ENCODE measurements at places on chromosomes 13 and 19.

DNA sequence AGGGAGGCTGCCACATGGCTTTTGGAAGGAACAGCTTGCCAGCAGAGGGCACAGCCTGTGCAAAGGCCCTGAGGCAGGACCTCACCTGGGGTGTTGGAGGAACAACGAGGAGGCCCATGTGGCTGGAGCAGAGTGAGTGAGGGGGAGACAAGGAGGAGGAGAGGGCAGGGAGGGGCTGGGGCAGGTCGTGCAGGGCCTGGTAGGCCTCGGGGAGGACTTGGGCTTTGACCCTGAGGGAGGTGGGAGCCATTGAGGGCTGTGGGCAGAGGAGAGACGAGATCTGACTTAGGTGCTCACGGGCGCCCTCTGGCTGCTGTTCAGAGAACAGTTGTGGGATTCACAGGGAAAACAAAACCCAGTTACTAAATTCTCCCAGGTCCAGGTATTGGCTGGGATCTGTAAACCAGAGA, 25.2 kb downstream of the ZNRF4 start:
- peak; percentile 3 for DNase-seq

DNA sequence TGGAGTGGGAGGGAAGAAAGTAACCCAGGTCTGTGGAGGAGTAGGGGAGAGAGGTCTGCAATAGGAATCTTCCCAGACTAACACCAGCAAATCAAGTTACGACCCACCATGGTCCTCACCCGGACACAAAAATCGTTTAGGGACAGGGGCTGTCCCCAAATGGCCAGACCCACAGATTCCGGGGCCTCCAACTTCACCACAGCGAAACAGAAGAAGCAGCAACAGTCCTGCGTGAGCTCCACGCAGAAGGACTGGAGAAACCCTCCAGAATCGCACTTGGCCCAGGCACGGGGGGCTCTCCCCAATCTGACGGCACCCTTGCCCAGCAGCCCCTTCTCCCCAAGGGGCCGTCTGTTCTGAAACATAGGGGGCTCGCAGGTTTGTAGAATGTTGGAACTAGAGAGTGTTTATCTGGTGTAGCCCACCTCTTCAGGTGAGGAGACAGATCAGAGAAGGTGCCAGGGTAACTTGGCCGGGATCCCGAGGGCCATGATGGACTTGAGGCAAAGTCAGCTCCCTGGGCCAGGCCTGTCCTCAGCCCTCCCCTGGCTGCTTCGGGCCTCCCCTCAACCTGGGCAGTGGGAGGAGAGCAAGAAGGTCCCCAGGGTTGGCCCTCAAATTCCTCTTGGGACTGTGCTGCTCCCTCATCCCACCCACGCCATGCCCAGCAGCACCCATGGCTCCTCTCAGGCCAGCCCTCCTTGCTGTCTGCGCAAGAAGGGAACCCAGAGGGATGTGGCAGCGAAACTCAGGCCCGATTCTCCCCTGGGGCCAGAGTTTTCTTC, 82.5 kb upstream of the GPR183 start:
- no peak for DNase-seq

GRCh38 chr13:62040078-62040477, 624.4 kb upstream of the PCDH20 start:
- DNase-seq, result no peak

DNA sequence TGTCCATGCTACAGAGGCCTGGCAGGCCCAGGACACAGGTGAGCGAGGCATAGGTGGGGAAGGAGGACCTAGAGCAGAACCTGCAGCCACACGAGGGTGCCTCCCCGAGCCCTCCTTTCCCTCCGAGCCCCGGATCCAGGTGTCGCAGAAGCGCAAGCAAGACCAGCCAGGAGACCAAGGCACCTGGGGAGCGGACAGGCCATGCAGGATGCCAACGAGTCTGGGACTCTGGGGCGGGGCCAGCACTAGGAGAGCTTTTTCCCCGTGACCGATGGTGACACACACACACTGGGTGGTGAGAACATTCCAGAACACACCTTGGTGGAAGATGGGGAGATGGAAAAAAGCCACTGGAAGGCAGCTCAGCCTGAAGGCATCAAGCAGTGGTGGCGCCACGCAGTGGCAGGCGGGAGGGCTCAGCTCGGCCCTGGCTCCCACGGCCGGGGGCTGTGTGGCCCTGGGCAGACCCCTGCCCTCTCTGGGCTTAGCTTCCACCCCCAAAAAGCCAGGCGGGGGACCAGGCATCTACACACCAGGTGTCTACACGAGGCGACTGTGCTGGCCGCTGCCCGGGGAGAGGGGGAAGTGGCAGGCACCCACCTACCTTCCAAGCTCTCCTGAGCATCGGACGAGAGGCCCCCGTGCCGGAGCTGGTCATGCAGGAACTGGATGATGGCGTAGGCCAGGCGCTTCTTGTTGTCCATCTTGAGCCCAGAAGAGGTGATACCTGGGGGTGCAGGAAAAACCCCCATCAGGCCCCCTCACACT, 14.5 kb downstream of the SGTA start:
- DNase-seq, result no peak

- DNase-seq, result no peak
Measured at GRCh38 chr19:39299404-39299803, 3.2 kb downstream of the IFNL1 start.

DNA sequence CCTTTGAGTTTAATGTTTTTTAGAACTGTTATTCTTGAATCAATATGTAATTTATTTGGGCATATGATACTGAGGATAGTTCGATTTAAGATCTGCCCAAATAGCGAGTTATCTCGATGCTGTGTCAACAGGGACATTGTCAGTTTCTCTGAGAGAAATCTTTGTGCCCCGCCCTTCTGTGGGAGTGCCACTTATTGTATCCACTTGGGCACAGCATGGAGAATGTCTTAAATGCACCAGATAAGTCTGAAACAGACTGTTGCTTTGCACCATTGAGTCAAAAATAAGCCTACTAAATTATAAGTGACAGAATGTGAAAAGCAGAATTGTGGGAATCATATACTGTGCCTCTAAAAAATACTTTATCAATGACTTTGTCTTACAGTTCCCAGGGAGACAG, 45.6 kb downstream of the RNASEH2B start:
- DNase-seq, result no peak

- no peak for DNase-seq
Measured at GRCh38 chr13:27336014-27336673, 65.5 kb downstream of the RASL11A start.

DNA sequence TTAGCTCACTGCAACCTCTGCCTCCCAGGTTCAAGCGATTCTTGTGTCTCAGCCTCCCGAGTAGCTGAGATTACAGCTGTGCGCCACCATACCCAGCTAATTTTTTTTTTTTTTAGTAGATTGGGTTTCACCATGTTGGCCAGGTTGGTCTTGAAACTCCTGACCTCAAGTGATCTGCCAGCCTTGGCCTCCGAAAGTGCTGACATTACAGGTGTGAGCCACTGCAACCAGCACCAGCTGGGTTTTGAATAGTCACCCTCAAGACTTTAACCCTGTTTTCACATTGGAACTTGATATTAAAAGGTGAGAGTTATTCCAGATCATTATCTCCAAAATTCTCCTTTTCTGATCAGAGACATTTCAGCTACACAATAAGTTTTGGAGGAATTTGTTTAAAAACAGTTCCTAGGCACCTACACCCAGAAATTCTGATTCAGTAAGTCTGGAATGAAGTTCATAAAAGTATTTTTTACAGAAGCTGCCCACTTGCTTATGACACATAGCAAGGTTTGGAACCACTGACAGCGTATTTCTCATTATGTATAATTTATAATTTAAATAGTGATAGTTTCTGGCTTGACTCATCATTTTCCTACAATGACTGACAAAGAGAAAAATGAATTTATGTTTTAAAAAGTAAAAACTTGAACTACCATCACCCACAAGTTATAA, 417.3 kb downstream of the DIAPH3 start:
- DNase-seq, result no peak

DNA sequence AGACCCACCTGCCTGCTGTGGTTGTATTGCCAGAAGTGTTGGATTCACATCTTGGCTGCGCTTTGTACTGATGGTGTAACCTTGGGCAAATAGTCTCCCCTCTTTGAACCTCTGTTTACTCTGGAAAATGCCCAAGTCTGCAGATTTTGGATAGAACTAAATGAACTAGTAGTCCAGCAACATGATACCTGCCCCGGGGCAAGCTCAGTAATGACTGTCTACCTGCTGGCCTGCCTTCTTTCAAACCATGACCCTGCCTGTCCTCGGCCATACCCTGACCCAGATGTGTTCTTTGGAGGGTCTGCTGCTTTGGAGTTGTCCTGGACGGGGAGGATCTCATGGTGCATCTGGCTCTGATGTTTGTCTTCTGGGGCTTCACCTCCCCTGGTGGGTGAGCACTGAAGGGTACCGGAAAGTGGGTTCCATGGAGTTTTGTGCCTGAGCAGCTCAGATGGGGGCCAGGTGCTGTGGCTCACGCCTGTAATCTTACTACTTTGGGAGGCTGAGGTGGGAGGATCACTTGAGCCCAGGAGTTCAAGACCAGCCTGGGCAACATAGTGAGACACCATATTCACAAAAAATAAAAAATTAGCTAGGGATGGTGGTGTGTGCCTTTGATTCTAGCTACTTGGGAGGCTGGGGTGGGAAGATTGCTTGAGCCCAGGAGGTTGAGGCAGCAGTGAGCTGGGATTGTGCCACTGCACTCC, 59.5 kb downstream of the TNFRSF19 start:
- DNase-seq, result no peak

GRCh38 chr13:109743706-109744453, 42.5 kb downstream of the IRS2 start:
- DNase-seq, result no peak

- no peak for DNase-seq
Measured at GRCh38 chr19:13003081-13003480, 7.8 kb downstream of the NFIX start.

GRCh38 chr19:2863816-2864215, 3.3 kb upstream of the ZNF556 start:
- DNase-seq, result no peak

DNA sequence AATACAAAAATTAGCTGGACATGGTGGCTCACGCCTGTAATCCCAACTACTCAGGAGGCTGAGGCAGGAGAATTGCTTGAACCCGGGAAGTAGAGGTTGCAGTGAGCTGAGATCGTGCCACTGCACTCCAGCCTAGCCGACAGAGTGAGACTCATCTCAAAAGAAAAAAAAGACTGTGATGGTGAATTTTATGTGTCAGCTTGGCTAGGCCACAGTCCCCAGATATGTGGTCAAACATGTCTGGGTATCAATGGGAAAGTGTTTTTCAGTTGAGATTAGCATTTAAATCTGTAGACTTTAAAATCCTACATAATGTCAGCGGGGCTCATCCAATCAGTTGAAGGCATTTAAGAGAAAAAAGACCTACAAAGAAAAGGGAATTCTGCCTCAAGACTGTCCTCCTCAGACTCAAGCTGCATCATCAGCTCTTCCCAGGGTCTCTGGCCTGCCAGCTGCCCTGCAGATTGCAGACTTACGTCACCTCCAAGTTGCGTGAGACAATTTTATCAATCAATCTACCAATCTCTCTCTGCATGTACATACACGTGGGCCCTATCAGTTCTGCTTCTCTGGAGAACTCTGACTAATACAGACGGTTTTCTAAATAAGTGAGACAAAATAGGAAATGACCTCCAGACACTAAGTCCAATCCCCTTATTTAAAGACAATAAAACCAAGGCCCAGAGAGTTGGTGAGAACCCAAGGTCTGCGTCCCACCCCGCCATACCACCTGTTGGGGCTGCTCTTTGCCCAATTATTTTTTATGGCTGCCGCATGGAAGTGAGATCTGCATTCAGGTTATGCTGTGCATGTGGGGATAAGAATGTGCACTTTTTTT, 99.2 kb downstream of the ABCC4 start:
- no peak for DNase-seq

DNA sequence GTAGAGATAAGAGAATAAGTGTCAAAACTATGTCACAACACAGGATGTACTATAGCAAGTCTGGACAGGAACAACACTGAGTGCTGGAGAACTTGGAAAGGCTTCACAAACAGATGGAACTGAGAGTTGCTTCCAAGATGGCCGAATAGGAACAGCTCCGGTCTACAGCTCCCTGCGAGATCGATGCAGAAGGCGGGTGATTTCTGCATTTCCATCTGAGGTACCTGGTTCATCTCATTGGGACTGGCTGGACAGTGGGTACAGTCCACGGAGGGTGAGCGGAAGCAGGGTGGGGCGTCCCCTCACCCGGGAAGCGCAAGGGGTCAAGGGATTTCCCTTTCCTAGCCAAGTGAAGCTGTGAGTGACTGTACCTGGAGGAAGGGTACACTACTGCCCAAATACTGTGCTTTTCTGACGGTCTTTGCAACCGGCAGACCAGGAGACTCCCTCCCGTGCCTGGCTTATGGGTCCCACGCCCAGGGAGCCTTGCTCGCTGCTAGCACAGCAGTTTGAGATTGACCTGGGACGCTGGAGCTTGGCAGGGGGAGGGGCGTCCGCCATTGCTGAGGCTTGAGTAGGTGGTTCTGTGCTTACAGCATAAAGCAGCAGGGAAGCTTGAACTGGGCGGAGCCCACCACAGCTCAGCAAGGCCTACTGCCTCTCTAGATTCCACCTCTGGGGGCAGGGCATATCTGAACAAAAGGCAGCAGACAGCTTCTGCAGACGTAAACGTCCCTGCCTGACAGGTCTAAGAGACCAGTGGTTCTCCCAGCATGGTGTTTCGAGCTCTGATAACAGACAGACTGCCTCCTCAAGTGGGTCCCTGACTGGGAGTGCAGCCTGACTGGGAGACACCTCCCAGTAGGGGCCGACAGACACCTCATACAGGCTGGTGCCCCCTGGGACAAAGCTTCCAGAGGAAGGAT, 46.0 kb downstream of the USP12 start:
- no peak for DNase-seq

GRCh38 chr19:9456018-9456689, 20.8 kb upstream of the ZNF266 start:
- no peak for DNase-seq

- DNase-seq, result no peak
Measured at GRCh38 chr13:95100525-95101433, 200.5 kb downstream of the ABCC4 start.
